Stimulated activated CD8-positive, alpha-beta memory T cell treated with anti-CD3 and anti-CD28 coated beads, Interleukin-15, amount 100 ng/mL, for 4 hours (primary cell): ENCODE measurements at places on chromosomes 1 and 21.

GRCh38 chr21:39774227-39774626, 29.2 kb downstream of the IGSF5 start:
- no peak for DNase-seq

- DNase-seq: no peak
These were observed 777.3 kb downstream of the LTN1 start for GRCh38 chr21:28215214-28215954.

DNA sequence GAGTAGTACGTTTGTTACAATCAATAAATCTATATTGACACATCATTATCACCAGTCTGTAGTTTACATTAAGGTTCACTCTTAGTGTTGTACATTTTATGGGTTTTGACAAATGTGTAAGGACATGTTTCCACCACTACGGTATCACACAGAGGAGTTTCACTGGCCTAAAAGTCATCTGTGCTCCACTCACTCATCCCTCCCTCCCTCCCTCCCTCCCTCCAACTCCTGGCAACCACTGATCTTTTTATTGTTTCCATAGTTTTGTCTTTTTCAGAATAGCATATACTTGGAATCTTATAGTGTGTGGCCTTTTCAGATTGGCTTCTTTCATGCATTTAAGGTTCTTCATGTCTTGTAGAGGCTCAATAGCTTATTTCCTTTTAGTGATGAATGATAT, 44.1 kb upstream of the RHOU start:
- no peak for DNase-seq

GRCh38 chr1:9633493-9633892, 18.0 kb upstream of the PIK3CD start:
- no peak for DNase-seq

- no peak for DNase-seq
These were observed 325.9 kb downstream of the RPS6KC1 start for GRCh38 chr1:213376862-213377372.

- DNase-seq: no peak
These were observed 70.1 kb downstream of the PGM1 start for GRCh38 chr1:63663301-63663700.

DNA sequence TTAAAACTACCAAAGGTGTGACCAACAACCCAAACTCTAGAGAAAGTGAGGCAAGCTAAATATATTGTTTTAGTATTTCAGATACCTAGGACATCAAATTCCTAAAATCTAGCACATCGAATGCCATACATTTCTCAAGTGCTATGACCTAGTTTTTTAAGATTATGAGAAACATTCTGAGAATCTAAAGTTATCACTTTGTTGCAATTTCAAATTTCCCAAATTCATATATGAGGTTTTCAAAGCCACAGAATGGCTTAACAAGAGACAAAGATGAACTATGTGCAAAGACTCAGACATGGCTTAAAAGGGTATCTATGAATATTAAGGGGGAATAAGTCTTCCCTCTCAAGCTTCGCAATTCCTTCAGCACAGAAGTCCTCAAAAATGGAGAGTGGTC, 6.8 kb downstream of the SCYL3 start:
- no peak for DNase-seq

DNA sequence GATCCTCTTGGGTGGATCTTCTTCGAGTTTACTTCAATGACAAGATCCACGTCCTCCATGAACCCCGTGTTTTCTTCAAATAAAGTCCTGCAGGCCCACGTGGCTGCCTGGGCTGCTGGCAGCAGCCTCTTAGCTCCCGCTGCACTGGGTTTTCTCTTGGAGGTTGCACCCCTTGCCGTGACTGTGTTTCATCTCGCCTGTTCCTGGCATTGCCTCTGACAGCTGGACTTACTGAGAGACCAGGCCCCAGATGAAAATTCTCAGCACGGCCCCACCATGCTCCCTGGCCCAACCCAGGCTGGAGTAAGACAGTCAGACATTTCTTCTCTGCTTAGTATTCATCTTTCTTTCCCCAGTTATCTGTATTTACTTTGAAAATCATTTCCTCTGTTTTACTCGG, 274.8 kb upstream of the RUNX1 start:
- no peak for DNase-seq

GRCh38 chr1:8318436-8318835, 522 bp downstream of the SLC45A1 start:
- no peak for DNase-seq

GRCh38 chr1:41580021-41580420, 95.5 kb upstream of the EDN2 start:
- no peak for DNase-seq

DNA sequence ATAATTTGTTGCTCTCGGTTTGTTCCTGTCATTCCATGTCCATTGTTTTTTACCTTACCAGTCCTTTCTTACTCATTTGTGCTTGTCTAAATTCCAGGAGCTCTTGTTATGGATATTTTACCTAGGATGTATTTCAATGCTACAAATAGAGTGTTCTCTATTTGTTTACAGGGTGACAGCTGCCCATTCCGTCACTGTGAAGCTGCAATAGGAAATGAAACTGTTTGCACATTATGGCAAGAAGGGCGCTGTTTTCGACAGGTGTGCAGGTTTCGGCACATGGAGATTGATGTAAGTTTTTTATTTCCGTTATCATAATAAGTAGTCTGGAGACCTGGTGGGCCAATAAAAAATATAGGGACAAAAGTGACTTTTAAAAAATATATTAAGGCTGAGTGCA, 23.0 kb downstream of the ZBED6 start:
- no peak for DNase-seq

DNA sequence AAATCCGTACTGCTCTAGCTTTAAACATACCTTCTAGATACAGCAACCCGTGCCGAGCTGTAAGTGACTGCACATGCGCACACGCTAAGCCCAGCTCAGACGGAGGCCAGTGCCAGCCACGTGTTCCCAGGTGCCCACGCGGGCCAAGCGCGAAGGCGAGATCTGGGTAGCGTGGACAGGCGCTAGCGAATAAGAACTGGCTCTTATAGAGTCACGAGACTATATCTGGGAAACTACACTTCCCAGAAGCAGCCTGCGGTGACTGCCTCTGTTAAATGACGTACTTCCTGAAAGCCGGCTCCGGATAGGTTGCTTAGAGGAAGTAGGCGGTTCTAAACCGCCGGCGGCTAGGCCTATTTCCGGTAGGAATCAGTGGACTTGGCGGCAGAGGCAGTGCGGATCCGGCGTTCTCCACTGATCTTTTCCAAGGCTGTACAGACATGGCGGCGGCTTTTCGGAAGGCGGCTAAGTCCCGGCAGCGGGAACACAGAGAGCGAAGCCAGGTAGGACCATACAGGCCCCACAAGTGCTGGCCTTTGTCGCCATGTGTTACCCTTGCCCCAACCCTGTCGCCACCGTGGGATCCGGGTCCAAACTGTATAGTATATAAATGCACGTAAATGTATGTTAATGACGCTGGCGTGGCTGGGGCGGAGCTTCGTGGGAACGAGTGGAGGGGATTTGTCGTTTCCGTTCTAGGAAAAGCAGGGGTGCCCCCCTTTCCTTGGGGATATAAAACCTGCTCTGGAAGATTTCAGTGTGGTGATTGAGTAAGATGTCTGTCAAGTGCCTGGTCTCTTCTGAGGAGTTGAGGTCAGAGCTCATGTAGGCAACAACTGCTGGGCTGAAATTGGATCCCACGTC, at the start of gene UTP11:
Gene UTP11 (plus strand): TSS at position 372 of the 864 bp plus-strand sequence. CDS start 69 bp downstream, at position 441.
- peak; percentile 85 for DNase-seq

DNA sequence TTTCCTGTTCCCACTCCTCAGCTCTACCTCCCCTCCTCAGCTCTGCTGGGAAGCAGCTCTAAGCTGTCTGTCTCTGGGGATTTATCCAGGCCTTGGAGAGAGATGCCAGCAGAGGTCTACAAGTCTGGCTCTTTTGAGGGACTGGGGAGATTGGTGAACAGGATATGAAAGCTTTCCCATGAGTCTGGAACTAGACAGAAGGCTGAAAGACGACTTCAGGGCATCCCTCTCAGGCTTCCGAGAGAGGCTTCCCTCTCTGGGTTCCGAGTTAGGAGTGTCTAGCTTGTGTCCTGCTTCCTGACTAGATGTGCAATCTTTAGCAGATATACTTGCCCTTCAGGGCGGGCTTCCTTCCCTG, 733 bp downstream of the TMEM35B start:
- DNase-seq: no peak

- no peak for DNase-seq
These were observed 136.6 kb upstream of the GFI1 start for GRCh38 chr1:92623187-92623778.

DNA sequence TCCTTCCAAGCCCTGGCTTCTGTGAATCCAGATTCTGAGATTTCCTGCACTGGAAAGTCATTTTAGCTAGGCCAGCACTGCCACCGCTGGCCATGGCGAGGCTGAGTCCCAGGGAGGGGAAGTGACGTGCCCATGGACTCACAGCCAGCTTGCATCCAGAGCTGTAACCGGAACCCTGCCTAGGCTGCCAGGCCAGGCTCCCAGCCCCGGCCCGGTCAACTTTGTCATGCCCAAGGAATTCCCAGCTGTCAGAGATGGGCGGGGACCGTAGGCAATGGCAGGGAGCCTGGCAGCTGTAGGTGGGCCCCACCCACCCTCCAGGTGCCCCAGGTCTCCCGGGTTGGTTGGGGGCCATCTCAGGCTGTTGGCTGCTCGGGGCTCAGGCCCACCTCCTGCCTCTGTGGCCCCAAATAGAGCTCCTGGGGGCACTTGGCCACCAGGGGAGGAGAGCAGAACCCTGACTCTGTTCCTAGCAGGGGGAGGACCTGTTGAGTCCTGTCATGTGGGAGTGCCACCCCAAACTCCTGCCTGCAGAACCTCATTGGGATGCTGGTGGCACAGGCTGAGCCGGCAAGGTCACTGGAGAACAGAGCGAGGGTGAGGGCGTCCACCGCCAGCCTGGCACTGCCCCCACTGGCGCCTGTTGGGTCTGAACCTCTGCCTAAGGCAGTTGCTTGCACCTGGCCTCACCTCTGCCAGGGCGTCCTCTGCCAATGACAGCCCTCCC, 57.8 kb downstream of the FOXO6 start:
- no peak for DNase-seq

GRCh38 chr1:24015221-24016210, 35.4 kb upstream of the SRSF10 start:
- DNase-seq: no peak

- DNase-seq: no peak
These were observed 421.2 kb upstream of the DAB1 start for GRCh38 chr1:57845041-57845440.

- DNase-seq: no peak
These were observed 91.3 kb upstream of the COA6 start for GRCh38 chr1:234281826-234282489.

GRCh38 chr1:234555390-234556024, 54.5 kb downstream of the IRF2BP2 start:
- DNase-seq: no peak

- DNase-seq: no peak
These were observed 306.7 kb downstream of the DSCAM start for GRCh38 chr21:40540216-40540615.

GRCh38 chr1:186511761-186512637, 51.1 kb upstream of the PDC start:
- no peak for DNase-seq

- DNase-seq: no peak
These were observed 28.9 kb downstream of the CNST start for GRCh38 chr1:246595146-246595545.

DNA sequence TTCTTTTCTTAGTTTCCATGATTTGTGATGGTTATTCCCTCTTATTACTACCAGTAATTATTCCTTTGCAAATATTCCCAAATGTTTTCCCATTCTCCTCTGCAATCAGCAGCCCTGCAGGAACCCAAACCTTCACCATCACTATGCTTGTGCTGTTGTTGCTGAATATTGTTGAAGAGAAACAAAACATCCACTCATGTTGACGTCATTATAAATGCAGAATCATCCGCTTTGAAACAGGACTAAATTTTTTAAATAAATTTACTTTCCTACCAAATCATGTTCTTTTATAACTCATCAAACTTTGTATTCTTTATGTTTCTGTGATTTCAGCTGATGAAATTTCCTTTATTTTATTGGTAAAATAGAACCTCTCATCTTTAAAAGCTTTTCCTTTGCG, 787.0 kb upstream of the B3GALT2 start:
- no peak for DNase-seq

DNA sequence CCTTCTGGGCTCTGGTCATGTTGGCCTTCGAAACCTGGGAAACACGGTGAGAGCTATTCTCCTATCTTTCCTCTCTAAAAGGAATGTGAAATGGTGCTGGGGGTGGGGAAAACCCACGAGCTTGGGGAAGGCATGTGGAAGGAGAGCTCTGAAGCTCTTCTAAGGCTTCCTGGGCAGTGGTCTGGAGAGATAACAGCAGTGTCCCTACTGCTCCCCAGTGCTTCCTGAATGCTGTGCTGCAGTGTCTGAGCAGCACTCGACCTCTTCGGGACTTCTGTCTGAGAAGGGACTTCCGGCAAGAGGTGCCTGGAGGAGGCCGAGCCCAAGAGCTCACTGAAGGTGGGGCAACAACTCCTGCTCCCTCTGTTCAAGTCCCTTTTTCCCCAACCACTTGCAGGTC, 2.8 kb downstream of the USP21 start:
- no peak for DNase-seq

DNA sequence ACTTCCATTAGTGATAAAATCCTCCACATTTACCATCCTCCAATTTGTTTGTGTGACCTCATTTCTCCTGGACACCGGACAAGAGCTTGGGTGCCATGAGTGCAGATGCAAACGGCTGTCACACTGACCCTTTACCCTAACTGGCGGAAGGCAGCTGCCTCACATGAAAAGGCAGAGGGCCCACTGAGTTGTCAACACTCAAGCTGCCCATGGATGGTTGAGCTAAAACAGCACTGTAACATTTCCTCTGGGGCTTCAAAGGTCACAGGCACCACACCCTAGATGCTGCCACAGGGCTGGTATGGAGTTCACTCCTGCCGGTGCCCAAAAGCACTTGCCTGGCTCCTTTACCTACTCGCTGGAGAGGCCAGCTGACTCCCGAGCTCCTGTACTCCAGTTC, 653.4 kb downstream of the KCNT2 start:
- no peak for DNase-seq

- no peak for DNase-seq
These were observed 192.6 kb downstream of the NFIA start for GRCh38 chr1:61274939-61275338.

DNA sequence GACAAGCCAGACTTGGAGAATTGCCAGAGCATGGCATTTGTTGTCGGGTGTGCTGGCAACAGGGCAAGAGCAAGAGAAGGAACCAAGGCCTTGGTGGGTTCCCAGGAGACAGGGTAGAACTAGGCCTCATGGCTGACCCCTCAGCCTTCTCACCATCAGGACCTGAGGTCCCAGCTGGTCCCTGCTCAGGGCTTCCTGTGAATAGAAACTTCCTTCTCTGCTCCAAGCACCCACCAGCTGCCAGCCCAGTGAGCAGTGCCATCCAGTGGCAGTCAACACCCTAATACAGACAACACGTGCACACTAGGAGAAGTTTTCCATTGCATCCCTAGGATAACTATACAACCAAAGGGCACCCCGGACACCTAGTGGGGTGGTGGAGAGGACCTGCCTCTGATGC, 22.8 kb downstream of the S100A6 start:
- DNase-seq: no peak
